ENCODE measurements at places on chromosomes 3 and 15.

DNA sequence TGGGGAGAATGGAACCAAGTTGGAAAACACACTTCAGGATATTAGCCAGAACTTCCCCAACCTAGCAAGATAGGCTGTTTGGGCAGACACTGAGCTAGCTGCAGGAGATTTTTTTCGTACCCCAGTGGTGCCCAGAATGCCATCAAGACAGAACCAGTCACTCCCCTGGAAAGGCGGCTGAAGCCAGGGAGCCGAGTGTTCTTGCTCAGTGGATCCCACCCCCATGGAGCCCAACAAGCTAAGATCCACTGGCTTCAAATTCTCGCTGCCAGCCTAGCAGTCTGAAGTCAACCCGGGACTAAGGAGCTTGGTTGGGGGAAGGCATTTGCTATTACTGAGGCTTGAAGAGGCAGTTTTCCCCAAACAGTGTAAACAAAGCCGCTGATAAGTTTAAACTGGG lies 152.4 kb downstream of the MBNL1 start:
- DNase-seq, result no peak

GRCh38 chr15:73983211-73983727 lies 8.8 kb downstream of the STOML1 start:
- no peak for DNase-seq

GRCh38 chr3:12230406-12230805 lies 58.5 kb upstream of the PPARG start:
- DNase-seq, result no peak

- no peak for DNase-seq
Observed at GRCh38 chr3:77038468-77038929, 1.4 kb upstream of the ROBO2 start.

DNA sequence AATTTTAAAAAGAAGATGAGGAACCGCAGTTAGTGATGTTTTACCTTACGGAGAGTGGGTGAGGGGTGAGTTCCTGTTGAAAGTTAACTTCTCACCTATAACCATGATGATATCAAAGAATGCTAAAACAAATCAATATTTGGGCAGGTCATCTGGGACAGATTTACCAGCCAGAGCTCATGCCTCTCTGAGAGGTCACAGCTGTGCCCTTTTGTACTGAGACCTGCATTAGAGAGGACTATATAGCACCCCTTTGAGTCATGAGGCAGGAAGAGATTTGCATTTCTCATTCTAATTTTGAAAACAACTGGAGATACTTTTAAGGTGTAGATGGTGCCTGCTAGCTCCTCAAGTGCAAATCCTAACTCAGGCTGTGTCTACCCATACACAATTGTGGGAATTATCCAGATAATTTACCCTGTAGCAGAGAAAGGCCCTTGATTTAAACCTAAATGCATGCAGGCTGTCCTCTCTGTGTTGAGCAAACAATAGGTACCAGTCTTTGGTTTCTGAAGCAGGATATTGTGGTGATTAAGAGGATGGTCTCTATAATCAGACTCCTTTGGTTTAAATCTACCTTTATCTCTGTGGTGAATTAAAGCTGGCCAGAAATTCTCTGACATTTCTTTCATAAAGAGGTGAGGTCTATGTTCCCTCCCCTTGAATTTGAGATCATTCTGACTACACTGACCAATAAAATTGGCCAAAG lies 5.8 kb upstream of the TM4SF4 start:
- DNase-seq, result no peak

GRCh38 chr15:27092390-27092789 lies 121.4 kb downstream of the GABRG3 start:
- no peak for DNase-seq

- DNase-seq, result no peak
Observed at GRCh38 chr3:116065501-116065900, 379.8 kb downstream of the LSAMP start.

DNA sequence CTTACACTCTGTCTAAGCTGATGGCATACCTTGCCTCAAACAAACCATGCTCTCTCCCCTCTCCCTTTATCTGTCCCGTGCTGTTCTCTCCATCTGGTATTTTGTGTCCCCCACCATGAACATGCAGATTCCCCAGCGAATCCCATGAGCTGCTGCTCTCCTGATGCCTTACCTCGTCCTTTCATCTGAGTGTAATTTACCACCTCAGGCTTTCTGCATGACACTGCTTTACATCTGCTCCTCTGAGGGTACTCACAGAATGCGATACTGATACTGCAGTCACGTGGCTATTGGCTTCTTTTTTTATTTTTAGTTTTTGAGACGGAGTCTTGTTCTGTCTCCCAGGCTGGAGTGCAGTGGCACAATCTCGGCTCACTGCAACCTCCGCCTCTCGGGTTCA lies 341.7 kb downstream of the PTPRG start:
- no peak for DNase-seq

DNA sequence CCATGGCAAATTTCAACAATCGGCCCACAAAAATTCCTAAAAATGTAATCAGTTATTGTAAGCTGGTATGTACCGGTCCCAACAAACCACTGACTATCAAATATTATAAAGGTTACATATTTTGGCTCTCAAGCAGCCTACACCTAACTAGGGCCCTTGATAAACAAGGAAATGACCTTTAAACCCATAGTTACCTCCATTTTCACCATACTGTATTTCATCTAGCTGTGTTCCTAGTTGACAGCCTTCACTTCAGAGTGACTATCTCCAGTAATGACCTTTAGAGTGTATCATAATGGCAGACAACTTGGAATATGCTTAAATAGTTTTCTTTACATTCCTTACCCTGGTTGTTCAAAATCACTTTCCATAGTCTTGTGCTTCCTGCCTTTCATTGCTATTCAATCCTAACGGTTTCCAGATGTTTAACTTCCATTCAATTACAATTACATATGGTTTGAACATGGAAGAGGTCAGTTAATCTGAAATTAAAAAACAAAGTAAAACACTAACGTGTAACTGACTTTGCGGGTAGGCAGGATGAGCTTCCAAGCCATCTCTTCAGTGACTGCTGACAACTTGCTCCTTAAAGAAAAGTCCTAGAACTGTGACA lies 111.9 kb upstream of the TSC22D2 start:
- no peak for DNase-seq

- no peak for DNase-seq
Observed at GRCh38 chr3:48678056-48678455, 7.7 kb downstream of the NCKIPSD start.

DNA sequence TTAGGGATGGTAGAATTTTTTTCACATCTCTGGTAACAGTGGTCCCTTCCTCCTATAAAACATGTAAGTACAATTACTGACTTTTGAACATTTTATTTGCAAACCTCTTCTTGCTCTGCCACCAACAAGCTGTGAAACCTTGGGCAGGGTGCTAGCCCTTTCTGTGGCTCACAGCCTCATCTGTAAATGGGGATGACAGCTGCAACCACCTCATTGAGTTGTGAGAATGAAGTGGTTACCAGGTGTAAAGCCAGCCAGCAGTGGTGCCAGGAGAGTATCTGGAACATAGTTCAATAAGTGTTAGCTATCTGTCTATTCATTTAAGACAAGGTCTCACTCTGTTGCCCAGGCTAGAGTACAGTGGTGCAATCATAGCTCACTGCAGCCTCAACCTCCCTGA lies 278.1 kb downstream of the ERC2 start:
- DNase-seq, result no peak

DNA sequence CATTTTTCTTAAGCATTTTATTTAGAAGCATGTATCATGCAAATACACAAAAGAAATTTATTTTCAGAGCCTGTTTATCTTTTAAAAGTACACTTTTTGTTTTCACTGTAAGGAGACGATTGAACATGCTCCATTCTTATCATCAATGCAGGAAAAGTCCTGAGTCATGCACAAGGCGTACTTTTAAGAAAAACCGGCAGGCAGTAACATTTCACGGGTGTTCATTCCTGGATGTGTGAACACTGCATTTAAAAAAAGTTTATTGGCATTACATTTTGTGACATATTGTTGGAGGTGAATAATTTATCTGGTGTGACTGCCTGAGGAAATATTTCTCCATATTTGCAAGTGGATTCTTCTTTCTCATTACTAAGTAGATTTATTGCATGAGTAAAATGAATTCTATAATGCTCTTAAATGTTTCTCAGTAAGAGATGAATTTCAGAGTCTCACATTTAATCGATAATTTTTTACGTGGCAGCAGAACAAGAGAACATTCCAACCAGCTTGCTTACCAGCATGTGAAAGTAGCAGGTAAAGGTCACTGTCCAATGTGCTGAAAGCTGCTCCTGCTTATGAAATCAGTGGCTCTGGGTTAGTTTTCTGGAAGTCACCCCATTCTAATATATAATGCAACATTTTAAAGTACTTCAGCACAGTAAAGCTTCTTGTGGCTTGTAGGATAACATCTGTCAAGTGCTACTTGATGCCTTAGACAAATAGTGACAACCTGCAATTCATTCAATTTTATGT lies 87.0 kb downstream of the SV2B start:
- DNase-seq, result no peak

- no peak for DNase-seq
Observed at GRCh38 chr3:194204042-194204987, 68.4 kb downstream of the HES1 start.

DNA sequence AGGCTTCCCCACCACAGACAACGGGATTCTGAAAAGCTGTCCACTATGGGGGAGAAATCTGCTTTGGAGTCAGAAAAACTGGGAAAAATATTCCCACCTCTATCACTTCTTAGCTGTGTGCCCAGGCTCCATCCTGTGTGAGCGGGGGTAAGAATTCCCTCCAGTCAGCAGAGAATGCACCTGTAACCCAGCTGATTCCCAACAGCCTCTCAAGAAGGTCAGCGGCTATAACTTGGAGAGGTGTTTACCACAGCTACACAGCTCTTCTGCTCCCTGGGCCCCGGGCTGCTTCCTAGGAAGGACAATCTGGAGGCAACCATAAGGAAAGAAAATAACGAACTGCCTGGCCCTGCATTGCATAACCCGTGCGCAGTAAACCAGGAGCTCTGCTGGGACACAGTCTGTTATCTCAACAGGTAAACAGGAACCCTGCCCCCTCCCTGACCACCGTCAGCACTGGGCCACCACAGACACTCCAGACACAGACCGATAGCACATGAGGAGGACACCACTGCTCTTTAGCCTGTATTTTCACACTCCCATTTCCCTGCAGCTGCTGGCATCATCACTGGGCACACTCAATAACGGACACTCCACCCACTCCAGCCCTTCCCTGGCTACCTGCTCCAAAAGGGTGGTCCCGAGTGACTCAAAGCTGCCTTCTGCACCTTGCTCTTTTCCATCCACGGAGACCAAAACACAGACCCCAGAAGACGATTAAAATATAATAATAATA lies 2.1 kb downstream of the RAB43 start:
- DNase-seq, result no peak

DNA sequence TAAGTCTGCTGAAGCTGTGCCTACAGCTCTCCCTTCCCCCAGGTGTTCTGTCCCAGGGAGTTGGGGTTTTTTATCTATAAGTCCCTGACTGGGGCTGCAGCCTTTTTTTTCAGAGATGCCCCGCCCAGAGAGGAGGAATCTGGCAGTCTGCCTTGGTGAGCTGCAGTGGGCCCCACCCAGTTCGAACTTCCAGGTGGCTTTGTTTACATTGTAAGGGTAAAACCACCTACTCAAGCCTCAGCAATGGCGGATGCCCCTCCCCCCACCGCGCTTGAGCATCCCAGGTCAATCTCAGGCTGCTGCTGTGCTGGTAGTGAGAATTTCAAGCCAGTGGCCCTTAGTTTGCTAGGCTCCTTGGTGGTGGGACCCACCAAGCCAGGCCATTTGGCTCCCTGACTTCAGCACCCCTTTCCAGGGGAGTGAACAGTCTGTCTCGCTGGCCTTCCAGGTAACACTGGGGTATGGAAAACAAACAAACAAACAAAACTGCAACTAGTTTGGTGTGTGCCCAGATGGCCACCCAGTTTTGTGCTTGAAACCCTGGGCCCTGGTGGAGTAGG lies 189.4 kb downstream of the MFSD1 start:
- DNase-seq, result no peak

- DNase-seq, result no peak
Observed at GRCh38 chr3:48795997-48796732, 51.5 kb downstream of the PRKAR2A start.

DNA sequence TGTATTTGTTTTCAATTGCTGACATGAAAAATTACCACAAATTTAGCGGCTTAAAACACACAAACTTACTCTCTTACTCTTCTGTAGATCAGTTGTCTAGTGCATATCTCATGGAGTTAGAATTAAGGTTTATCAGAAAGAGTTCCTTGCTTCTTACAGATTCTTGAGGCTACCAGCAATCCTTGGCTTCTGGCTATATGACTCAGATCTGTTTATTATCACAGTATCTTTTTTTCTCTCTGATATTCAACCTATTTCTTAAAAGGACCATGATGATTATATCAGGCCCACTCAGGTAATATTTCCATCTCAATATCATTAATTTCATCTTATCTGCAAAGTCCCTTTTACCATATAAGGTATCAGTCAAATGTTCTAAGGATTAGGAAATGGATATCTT lies 263.5 kb upstream of the BCHE start:
- DNase-seq, result no peak

DNA sequence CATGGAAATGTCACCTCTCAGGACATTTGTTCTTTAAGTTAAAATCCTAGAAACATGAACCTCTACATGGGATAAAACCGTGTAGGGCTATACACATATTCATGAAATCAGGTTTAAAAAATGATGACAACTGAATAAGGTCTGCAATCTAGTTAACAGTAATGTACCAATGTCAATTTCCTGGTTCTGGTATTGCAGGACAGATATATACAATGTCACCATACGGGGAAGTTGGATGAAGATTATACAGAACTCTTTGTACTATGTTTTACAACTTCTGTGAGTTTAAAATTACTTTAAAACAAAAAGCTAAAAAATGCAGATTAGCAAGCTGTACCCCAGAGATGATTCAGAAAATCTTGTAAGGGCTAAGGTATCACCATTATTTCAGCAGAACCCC lies 6.7 kb downstream of the CNTN3 start:
- DNase-seq, result no peak

GRCh38 chr15:87490666-87491065 lies 765.9 kb downstream of the NTRK3 start:
- DNase-seq, result no peak

GRCh38 chr15:57769266-57769665 lies 62.8 kb downstream of the POLR2M start:
- DNase-seq, result no peak

DNA sequence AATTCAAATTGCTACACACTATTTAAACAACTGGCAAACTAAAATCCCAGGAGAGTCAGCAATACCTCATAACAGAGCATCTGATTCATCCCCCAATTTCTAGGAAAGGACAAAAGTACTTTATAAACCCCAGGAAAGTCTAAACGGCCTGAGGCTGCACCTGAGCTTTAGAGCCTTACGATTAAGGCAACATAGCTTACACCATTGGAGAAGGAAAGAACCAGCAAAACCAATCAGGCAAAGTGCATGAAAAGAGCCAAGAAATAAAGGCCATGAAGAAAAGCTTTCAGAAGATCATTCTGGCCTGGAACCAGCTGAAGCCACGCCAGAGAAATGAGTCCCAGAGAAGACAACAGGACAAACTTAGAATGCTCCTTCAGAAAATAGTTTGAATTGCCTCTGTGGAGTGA lies 48.1 kb downstream of the PTPN9 start:
- no peak for DNase-seq

- no peak for DNase-seq
Observed at GRCh38 chr3:9957214-9957613, 5.0 kb upstream of the PRRT3 start.

GRCh38 chr3:38630606-38631005 lies 18.9 kb downstream of the SCN5A start:
- no peak for DNase-seq

All from stimulated activated CD4-positive, alpha-beta T cell treated with anti-CD3 and anti-CD28 coated beads, Interleukin-12 subunit alpha, Interleukin-12 subunit beta, amount 100 ng/mL, for 48 hours (primary cell).